Left kidney (tissue), 8 donors: ENCODE measurements at places on chromosomes 2 and 18.

DNA sequence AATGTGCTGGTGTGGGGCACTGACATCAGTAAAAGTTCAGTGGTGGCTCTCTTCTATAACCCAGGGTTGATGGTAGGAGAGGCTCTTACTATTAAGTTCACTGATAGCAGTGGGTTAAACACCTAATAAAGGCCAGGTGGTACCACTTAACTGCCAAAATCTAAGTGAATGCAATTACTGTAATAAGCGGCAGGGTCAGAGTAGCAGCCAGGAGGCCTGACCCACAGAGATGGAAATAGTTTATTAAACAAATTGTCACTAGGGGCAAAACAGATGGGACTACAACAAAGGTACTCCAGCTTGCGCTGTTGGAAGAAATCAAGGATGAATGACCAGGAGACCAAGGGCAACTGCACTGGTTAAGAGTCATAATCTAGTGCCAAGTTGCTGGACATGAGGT, 26.6 kb downstream of the ZSWIM2 start:
- DNase-seq, result no peak

- DNase-seq, result no peak
Observed at GRCh38 chr2:198134293-198134955, 330.0 kb downstream of the PLCL1 start.

DNA sequence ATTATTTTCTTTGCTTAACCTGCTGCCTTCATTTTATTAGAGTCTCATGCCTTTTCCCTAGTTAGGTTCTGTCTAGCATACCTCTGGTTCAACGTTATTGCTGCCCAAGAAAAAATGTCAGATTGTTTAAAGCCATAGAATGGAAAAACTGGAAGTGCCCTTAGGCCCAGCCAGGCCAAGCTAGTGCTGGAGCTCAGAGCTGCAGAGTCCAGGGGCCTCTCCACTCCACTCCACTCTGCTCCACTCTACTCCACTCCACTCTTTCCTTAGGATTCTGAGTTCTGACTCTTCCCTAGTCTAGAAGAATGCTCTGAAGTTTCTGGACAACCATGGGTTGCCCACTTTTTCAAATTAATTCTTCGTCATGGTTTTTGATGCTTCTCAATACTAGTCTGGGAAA, 155.6 kb downstream of the SETBP1 start:
- no peak for DNase-seq

DNA sequence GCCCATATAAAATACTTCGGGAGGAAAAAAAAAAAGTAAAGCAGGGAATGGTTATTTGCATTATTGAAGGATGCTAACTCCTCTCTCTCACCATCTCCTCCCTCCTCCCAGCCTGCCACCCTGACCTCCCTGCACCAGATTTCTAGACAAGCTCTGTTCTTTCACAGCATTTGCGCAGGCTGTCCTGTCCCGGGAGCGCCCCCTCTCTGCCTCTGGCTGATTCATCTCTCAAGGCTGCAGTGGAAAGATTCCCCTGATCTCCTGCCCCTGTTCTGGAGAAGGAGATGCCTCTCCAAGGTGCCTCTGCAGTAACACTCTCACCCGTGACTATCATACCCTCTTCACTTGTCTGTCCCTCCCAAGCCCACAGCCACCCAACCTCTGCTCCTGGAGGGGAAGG, 38.5 kb downstream of the COL4A4 start:
- no peak for DNase-seq

- no peak for DNase-seq
Observed at GRCh38 chr2:160006475-160006874, 55.9 kb downstream of the PLA2R1 start.

DNA sequence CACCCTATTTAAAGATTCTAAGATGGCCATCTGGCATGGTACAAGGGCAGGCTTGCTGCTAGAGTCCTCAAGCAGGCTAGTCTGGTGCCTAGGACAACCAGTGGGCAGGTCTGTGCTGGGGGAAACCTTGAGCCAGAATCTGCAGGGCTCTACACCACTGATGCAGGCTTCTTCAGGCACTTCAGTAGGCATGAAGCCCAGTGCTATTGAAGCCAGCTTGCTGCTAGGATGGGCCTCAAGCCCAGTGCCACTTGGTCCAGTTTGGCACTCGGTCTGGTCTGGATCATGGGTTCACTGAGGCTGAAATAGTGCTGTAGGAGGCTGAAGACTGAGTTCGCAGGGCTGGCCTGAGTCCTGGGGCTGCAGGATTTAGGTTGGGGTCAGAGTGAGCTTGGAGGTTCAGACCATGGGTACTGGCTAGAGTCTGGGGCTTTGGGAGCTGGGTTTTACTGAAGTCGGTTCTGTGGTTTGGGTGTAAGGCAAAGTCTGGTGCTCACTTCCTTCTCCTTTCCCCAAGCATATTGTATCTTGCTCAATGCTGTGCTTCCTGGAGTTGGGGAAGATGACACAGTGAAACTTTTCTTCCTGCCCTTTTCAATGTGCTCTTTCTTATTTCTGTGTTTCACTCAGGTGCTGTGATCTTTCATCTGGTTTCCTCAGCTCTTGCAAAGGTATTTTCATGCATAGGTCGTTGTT, 41.2 kb downstream of the SP100 start:
- DNase-seq, result no peak

DNA sequence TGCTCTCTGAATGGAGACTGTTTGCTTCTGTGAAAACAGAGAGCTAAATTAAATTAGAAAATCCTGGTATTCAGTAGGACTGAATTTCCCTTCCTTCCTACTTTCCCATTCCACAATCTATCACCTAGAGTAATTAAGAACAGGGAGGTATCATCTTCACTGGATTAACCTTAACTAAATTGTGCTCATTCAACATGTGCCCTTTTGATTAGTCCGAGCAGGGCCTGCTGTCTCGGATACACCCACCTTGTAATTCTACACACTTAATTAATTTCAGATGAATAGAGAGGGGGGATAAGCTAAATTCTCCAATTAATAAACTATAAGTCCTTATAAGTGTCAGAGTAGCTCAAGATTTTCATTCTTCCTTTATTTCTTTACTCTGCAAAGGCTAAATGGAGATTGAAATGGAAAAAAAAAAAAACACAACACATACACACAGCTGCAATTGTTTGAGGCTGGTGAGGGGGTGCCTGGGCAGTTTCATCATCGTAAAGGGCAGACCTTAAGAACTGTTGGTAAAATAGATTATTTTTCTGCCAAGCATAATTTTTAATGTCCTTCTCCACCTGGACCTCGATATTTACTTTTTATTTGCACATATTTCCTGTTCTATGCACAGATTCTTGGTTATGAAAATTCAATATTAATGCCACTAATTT, 157.1 kb upstream of the SIX2 start:
- no peak for DNase-seq

DNA sequence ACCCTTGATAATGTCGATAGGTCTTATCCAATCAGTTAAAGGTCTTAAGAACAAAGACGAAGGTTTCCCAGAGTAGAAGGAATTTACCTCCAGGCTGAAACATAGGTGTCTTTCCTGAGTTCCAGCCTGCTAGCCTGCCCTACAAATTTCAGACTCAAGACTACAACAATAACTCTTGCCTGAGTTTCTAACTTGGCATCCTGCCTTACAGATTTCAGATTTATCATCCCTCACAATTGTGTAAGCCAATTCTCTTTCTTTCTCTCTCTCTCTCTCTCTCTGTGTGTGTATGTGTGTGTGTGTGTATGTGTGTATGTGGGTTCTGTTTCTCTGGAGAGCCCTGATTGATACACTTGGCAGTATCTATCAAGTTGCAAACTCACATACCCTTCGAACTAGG, 37.2 kb upstream of the B4GALT6 start:
- no peak for DNase-seq

GRCh38 chr2:104443145-104443544, 410.8 kb upstream of the POU3F3 start:
- no peak for DNase-seq

- no peak for DNase-seq
Observed at GRCh38 chr18:46160050-46160798, 56.0 kb downstream of the HAUS1 start.

DNA sequence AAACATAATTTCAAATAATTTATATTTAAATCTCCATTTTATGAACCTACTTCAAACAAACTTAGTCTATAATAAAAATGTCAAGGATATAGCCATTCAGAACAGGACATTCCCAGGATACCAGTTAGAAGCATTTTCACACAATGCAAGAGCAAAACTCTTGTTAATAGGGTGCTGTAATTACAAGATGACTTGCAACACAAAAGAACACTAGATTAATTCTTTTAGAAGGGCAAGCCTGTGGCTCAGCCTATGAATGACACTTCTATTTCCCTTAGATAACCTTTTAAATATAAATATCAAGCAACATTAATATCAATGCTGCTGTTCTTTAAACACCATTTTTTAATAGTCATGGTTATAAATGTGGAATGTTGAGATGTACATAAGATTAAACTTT, 157.9 kb upstream of the SCN7A start:
- DNase-seq, result no peak

GRCh38 chr2:234702731-234703225, 205.9 kb upstream of the ARL4C start:
- no peak for DNase-seq

DNA sequence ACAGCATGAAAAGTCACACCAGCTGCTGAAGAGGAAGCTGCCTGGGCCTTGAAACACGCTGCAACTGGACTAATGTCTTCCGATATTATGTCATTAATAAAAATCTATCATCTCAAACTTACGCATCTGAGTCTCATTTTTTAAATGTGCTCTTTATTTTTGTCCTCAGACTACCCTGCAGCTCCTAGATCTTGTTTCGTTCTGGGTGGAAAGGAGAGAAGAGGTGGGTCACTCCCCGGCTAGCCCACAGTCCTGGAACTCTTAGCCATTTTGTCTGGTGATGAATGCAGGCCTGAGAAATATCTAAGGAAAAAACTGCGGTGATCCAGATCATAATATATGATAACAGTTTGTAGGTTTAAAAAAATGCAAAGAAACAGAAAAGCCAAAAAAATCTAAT, 73.3 kb downstream of the TXNL1 start:
- no peak for DNase-seq

- no peak for DNase-seq
Observed at GRCh38 chr2:215982465-215982875, 30.9 kb downstream of the MREG start.

DNA sequence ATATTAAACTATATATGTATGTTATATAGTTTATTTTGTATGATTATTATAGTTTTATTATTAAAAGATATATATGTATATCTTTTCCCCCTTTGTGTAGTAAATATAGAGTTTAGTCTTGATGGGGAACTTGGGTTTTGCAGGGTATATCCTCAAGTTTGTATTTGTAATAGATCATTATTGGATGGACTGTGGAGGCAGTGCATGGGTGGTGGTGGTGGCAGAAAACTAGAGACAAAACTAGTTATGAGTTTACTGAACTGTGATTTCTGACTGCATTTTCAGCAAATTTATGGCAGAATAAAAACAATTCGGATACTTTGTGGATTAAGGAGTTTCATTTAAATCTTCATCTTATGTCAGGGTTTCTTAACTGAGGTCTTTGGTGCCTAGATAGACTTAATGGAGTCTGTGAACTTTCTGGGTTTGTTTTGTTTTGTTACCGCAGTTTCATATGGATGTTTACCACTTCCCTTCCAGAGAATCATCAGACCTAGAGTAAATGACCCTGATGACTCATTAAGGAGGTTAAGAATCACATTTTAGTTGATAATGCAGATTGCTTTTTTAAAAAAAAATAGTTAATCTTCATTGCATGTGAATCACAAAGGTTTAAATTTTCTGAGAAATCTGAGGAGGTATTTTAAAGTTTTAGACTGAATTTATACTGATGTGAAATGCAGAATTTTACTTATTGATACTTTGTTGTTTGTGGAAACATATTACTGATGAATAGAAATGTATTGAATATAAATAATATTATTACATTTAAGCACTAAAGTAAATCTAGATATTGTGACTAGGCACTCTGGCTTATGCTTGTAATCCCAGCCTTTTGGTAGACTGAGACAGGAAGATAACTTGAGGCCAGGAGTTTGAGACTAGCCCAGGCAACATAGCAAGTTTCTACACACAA, 14.5 kb downstream of the EPC2 start:
- DNase-seq, result no peak

- no peak for DNase-seq
Observed at GRCh38 chr2:168076731-168077130, 170.7 kb downstream of the STK39 start.
